ENCODE measurements at places on chromosomes 7 and 10. TPM values are rescaled to one million over a fixed set of nuclear protein-coding genes. Genes with fewer than 3 reads are reported as not detected.

GRCh38 chr7:25028370-25029021, 48.5 kb upstream of the OSBPL3 start:
- no peak for DNase-seq

GRCh38 chr7:30935569-30935877, 23.9 kb downstream of the AQP1 start:
- no peak for DNase-seq

RBP3 gene
- total RNA-seq = not detected

DNA sequence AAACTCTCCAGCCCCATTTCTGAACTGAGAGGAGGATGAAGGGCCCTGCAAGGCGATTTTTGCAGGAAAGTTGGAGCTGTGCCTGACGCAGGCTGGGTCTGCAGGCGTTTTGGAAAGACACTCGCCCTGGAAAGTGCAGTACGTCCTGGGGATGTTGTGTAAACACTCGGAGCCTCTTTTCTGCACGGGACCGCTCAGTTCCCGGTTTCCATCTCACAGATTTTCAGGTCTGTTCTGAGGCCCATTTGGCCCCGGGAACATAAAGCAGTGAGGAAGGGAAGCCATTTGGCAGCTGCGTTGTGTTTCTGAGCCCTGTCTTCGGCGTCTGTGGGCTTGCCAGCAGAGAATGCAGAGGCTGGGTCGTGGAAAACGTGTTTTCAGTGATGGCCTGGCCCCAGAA, 655.0 kb upstream of the MGMT start:
- DNase-seq = no peak

- no peak for DNase-seq
These were observed 9.0 kb downstream of the CYP2E1 start for GRCh38 chr10:133536198-133536597.

DNA sequence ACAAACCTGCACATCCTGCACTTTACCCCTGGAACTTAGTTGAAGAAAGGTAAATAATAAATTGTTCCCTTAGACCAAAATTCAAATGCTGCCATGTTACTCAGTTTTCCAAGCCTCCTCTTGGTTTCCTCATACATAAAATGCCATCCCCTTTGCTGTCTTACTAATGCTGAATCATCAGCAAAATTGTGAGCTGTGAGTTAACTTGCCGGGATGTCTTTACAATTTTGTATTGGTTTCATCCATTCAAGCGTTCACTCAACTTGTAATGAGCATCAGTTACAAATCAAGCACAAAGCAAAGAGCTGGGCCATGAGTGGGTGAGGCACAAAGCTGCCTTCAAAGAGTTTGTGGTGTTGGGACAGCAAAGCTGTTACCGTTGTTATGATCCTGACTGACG, 395.8 kb upstream of the ZMIZ1 start:
- DNase-seq = no peak

DNA sequence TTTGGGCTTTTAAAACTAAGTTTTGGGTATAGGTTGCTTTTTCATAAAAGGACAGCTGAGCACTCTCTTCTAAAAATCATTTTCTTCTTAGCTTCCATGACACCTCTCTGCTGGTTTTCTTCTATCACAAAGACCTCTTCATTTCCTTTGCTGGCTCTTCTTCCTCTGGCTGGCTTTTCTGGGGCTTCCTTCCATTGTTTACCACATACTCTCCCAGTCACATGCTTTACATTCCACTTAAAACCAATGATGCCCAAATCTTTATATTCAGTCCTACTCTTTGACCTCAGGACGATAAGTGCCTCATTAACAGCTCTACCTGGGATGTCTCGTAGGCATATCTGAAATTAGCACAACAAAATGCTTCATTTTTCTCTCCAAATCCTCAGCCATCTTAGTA, 26.8 kb downstream of the FAM133B start:
- no peak for DNase-seq

OGDHL gene
- 1.5 TPM for total RNA-seq

PLEKHS1 gene
- not detected for total RNA-seq

C10orf67 gene
- total RNA-seq = 0.35 TPM

- no peak for DNase-seq
These were observed 190.3 kb downstream of the COBL start for GRCh38 chr7:51126324-51126723.

DNA sequence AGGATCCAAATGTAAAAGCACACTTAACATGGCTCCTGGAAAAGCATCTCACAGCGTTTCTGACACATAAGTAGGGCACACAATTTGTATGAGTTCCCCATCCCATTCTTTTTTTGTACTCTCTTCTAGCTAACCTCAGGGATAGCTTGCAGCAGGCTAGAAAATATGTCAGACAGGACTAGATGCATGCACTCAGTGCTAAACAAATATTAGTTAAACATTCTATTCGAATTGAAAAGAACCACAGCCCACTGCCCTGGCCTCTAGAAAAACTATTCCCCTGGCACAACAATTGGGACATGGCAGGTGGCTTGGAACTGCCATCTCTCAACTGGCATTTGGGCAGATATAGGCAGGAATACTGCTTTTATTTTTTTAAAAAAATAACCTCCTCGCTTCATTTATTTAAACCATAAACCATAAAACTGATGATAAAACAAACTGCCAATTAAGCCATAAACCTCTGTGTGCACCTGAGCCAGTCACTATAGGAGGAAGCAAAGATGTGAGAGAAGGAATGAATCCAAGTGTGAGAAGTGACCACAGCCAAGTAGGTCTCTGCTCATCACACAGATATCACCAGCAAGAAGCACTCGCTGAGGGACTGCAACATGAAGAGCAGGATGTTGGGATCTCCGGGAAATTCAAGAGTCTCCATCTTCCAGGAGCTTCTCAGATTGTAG, 394.1 kb downstream of the NEBL start:
- DNase-seq = no peak

MKX gene
- total RNA-seq = 0.56 TPM

SP8 gene
- not detected for total RNA-seq

CLDN3 gene
- not detected for total RNA-seq

- no peak for DNase-seq
These were observed 238.4 kb upstream of the ZMIZ1 start for GRCh38 chr10:78830062-78830975.

GRCh38 chr7:37816922-37817590, 31.3 kb upstream of the NME8 start:
- DNase-seq = no peak

- DNase-seq = no peak
These were observed 1.6 kb upstream of the ORAI2 start for GRCh38 chr7:102431617-102432298.

DNA sequence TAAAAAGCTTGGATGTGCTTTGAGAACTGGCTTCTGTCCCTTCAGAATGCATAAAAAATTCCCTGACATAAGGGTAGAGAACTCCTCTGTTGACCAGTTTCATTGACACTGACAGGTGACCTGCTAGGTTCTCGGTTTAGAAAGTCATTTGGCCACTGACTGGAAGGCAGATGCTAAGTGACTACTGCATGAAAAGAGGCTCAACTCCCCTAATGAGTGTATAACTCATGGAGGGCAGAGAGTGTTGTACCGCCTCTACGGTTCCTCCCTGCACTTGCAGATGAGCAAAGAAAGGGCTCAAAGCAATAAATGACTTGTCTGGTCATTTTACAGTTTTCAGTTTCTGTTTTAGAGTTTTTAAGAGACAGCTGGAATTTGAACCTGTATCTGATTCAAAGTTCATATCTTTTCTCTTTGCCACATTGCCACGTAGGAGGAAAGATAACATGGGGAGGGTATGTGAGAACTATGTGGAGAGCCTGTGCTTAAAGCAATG, 2.9 kb upstream of the FGL2 start:
- DNase-seq = no peak

DNA sequence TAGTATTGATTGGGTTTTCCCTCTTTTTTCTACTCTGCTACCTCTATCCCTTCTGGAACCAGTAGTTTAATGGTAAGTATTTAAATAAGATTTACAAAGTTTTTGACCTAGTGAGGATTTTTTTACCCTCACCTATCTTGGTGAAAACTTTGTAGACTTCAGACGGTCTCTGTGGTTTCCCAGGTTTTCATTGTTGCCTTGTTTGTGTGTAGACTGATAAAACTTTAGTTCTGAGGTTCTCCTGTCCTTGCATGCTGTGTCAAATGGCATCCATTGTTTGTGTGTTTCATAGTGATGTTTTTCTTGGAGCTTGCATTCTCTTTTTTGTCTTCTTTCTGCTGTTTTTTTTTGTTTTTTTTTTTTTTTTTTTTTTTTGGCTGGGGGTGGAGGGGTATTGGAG, 22.6 kb downstream of the ZNRF2 start:
- DNase-seq = no peak

- DNase-seq = no peak
These were observed 730.5 kb downstream of the ZWINT start for GRCh38 chr10:55630491-55631056.

SEMA3C gene
- 67.7 TPM for total RNA-seq

CLEC2L gene
- not detected for total RNA-seq

GRK5 gene
- total RNA-seq = 17.0 TPM

GRCh38 chr7:39299695-39300094, 266.5 kb upstream of the YAE1 start:
- no peak for DNase-seq

GRCh38 chr7:81064426-81064825, 145.6 kb upstream of the SEMA3C start:
- no peak for DNase-seq

GRCh38 chr7:70678621-70679251, 453.2 kb upstream of the GALNT17 start:
- DNase-seq = no peak

GRCh38 chr10:79248341-79249185, 98.7 kb upstream of the PPIF start:
- DNase-seq = no peak

DNA sequence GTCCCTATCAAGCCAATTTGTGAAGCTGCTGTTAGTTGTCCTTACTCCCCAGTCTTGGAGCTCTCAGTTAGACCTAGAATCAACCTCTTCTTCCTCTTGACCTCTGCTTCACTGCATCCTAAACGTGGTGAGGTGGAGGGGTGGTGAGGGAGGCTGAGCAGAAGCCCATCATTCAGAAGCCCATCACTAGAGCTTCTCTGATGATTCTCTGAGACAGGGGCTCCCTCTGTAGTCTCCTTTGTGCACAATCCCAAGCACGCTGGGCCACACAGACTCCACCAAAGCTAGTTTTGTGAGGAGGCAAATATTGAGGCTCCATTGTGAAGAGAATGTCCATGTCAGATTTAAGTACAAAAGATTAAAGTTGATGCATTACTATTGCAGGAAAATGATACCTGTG, 163.8 kb upstream of the PRSS1 start:
- DNase-seq = no peak

- DNase-seq = no peak
These were observed 244.5 kb upstream of the ANKRD30A start for GRCh38 chr10:36880898-36881297.

GRCh38 chr7:122303531-122304318, 825 bp downstream of the FEZF1 start:
- no peak for DNase-seq

DNA sequence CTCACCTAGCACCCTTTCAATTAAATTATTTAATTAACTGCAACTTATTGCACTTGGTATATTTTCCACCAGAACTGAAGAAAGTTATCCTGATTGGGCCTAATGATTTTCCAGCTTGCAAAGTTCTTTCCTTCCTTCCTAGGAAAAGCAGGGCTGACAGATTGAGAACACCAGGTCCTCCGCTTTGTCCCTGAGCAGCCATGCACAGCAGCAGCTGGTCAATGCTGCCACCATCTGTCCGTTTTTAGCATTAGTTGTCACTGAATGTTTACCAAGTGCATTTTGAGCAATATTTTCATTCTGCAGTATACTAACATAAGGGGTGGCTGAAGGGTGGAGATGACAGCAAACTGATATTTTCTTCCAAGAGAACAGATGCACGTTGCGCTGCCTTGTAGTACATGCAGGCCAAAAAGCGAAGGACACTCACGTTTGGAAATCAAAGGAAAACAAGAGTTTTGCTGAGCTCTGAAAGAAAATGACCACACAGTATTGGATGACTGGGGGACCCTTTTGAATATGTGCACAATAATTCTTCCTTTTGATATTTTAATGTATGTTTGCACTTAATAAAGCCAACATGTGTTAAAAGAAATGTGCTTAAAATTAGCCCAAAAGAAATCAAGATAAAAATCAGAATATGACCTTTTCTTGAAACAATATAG, 248.8 kb upstream of the PTN start:
- peak; percentile 46 for DNase-seq

- DNase-seq = no peak
These were observed 922.9 kb downstream of the LRMDA start for GRCh38 chr10:76354212-76354738.

CUTC gene
- 45.1 TPM for total RNA-seq

DNA sequence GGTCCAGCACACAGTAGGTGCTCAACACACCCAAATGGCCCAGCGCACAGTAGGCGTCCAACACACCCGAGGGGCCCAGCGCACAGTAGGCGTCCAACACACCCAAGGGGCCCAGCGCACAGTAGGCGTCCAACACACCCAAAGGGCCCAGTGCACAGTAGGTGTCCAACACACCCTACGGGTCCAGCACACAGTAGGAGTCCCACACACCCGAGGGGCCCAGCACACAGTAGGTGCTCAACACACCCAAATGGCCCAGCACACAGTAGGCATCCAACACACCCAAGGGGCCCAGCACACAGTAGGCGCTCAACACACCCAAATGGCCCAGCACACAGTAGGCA, 80.8 kb downstream of the FOXL3 start:
- peak; percentile 2 for DNase-seq

NEBL gene
- 591 TPM for total RNA-seq

GRCh38 chr7:156347132-156347531, 293.4 kb upstream of the RNF32 start:
- no peak for DNase-seq

- no peak for DNase-seq
These were observed 208.2 kb upstream of the PRKCQ start for GRCh38 chr10:6788231-6788630.

- no peak for DNase-seq
These were observed 346.3 kb downstream of the PAXIP1 start for GRCh38 chr7:154656618-154657017.

ATOH7 gene
- total RNA-seq = 0.23 TPM

IDE gene
- 47.2 TPM for total RNA-seq

- no peak for DNase-seq
These were observed 39.4 kb downstream of the MMRN2 start for GRCh38 chr10:86918022-86918471.

DNA sequence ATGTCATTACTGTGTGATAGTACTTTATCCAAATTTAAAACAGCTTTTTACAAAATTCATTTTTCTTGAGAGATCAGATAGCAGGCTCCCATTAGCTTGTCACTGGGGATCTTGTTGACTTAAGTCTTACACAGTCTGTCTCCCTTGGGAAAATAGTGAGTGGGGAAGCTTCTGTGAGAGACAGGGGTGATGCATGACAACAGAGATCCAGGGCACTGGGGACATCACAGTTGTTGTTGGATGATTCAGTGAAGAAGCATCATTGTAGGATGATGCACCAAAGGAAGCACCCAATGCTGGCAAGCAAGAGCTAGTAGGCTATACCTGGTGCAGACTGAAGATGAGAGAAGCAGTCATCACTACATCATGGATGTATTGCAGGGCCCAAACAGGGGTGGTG, 284.7 kb downstream of the HDAC9 start:
- DNase-seq = no peak

ANKRD22 gene
- not detected for total RNA-seq

NPTX2 gene
- 32.0 TPM for total RNA-seq

NRCAM gene
- total RNA-seq = 0.25 TPM

WEE2 gene
- total RNA-seq = not detected
